ENCODE measurements at places on chromosomes 7 and 10.

DNA sequence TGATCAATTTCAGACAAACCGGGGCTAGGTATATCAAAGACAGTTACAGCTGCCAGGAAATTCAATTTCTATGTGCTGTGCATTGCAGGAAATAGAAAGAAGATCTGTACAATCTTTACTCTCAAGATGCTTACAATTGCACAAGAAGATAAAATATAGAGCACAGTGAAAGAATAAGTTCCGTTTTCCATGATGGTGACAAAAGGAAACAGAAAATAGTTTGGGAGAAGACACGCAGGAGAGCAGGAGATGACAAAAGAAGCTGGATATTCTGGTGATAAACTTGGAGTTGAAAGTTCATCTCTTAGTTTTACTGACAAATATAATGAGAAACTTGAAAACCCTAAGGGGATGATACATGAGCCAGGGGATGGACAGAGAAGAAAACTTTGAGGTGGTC, 646.0 kb downstream of the PARD3 start:
- DNase-seq, result no peak

DNA sequence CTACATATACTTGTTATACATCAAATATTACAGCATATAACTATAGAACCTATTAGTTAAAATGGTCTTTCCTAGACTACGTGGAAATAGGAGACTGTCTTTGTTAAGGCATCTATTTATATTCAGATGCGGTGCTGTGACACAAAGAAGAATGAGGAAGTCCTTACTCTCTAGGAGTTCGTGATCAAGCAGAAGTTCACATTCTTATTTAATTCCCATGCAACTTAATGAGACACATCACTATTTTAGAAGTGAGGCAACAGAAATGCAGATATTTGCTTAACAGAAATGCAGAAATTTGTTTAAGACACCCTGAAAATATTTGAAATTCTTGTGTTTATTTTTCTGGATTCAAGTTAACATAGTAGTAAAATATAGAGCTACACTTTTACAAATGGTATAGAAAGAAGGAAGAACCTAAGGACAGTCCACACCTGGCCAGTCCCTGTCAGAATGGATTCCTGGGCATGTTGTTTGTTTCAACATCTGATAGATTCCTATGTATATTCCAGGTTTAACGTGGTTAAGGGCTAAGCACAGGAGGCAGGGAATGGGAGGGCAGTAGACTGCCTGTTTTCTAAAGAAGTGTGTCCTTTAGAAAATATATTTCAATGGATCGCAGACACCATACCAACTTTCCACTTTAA, 70.6 kb upstream of the NXPH1 start:
- no peak for DNase-seq

GRCh38 chr7:93150200-93150835, 2.1 kb upstream of the SAMD9L start:
- peak; percentile 56 for DNase-seq

DNA sequence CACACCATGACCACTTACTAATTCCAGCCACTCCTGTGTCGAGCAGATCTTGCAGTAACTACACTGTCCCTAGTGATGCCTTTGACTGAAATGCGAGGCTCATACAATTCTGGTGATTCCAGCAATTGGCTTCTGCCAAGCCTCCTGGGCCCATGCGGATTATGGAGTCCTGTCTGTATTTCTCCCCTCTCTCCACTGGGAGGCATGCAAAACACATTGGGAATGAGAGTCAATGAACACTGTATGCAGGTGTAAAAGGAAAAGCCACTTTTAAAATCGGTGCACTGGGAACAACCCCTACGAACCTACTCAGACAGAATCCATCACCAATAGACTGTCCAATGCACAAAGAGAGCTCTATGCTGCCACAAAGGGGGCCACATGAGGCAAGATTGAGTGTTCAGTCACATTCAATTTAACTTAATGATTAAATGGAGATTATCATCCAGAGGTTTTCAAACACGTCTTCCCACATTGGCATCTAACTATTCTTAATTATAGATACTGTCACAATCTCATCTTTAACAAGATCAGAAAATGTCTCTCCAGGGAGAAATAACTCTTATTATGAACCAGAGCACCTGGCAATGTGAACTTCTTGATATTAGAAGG, 550.6 kb downstream of the GLRX3 start:
- DNase-seq, result no peak

DNA sequence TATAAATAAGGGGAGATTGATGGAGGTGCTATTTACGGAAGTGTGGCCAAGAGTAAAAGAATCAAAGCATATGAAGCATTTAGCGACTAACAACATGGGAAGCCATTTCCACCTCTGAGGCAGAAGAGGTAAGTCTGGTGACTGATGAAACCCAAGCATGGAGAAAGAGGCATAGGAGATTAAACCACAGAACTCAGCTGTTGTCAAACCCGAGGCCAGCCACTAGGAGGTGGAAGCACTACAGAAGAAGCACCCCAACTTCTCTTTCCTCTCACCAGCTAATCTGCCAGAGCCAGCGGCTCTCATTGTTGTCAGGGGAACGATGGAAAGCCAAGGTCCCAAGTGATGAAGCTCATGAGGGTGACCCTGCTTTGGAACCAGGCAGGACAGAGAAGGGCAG, 19.6 kb upstream of the CNTNAP2 start:
- no peak for DNase-seq

DNA sequence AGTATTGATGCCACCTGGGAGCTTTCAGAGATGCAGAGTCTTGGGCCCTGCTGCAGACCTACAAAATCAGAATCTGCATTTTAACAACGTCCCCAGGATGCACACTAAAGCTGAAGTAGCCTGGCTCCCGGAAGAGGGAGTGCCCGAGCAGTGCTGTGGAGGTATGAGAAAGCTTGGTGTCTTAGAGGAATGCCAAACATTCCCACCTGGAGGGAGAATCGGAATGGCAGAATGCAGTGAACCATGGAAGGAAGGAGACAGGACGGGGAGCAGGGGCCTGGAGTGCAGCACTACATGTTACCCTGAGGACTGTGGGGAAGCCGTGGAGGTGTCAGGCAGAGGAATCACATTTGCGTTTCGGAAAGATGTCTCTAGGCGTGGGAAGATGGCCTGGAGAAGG, 90.9 kb downstream of the AOAH start:
- no peak for DNase-seq

DNA sequence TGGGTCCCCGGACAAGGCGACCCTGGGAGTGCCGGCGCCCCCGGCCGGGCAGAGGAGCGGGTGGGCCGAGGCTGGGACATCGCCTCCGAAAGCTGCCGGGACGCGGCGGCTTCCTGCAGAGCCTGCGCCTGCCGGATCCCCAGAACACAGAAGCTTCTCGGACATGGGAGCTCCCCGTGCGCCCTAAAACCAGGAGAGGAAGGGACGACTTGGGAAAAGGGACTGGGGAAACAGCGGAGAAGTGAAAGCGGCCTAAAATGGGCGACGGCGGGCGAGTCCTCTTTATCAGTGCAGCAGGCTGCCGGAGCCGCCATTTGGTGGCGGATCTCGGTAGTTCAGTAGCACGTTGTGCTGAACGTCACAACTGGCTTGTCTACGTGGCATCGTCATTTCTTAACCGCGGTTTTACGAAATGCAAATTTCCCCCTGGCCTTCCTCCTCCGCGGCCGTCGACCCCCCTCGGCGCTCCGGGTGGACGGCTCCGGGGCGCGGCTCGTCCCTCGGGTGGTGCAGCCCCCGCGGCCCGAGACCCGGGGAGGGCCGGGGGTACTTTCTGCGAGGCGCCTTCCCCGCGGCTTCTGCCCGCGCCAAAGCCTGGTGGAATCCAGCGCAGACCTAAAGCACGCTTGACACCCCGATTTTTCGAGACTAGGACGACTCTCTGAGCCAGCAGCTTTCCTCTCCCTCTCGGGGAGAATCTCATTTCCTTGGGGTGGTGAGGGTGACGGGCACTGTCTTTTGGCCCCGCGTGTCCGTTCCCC, 9.9 kb upstream of the SPAG6 start:
- peak; percentile 48 for DNase-seq

DNA sequence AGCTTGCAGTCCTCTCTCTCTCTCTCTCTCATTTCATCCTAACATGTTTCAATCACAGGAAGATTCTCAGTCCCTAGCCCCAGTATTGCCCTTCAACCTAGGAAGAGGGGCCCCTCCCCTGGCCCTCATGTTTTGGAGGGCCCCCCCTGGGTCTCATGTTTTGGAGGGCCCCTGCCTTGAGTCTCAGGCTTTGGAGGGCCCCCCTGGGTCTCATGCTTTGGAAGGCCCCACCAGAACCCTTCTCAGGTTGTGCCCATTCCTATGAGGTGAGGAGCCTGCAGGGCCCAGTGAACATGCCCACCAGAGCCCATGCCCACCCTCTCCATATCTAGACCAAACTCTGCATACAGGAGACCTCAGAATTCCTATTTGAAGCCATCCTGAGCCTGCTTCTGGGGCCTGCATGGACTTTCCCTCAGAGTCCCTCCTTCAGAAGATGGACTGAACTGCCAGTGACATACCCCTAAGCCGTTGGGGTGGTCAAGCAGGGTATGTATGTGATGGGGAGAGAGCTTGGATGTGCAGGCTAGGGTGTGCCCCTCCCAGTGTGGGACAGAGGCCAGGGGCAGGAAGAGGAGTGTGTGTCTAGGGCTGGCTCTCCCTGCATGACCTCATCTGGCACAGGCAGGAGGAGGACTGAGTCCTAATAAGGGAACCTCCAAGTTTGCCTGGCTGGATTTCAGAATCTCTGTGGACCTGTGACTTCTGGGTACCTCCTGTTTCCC, 8.1 kb upstream of the VDAC2 start:
- DNase-seq, result peak; percentile 69

DNA sequence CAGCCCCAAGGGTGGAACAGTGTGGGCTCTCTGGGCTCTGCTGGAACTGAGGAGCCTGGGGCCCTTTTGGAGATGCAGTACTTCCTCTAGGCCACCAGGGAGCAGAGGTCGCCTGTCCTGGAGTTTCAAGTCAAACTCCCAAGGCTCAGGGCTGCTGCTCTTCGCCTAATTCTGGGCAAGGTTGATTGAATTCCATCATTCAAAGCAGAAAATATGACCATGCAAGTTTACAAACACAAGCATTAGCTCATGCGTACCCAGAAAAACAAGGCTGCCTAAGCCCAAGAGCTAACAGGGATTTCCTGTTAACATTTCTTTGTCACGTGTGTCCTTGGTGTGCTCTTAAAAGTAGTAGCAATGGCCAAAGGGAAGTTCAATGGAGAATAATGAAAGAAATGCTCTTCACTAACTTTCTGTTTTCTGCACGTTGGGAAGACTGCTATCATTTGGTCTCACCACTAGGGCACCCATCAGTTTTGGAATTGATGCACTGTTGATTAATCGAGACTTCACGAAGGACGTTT, 20.1 kb downstream of the LDB3 start:
- peak; percentile 74 for DNase-seq

DNA sequence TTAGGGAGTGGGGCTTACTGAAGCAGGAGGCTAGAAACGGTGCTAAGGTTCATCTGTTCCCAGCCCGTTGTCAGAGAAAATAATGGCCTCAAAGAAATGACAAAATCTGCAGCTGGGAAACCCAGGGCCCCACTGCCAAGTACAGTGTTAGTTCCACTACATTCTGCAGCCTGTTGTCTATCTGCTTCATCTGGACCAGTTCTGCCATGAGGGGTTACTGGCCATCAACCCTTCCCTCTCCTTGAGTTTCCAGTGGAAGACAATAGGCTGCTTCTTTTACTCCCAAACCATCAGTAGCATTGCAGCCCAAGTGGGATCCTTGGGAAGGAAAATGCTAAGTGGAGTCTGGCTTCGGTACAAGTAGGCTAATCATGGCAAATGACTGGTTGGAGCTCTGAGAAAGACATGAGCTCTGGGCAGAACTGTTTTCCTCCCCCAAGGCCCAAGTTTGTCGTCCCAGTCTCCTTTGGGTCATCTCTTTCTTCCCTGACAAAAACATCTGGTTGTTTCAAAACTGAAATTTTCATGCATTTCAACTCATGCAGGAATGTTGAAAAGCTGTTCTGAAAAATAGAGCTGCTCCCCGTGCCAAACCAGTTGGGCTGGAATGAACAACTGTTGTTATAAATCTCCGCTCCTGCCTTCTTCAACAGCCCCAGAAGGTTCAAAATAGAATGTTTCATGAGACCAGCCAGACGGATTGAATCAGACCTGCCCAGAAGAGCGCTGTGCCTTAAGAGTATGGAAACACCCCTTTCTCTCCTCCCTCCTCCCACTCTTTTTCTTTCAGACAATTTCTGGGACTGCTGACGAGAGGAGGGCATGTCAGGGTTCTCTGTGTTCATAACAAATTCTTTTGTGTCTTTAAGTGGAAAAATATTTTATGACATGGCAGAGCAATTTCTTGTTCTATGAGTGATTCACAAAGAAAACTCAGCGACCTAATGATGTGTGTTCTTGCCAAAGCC, 116.6 kb downstream of the RAB18 start:
- DNase-seq, result peak; percentile 97

- DNase-seq, result peak; percentile 86
Observed at GRCh38 chr10:52621635-52622079, 150.9 kb downstream of the MBL2 start.

DNA sequence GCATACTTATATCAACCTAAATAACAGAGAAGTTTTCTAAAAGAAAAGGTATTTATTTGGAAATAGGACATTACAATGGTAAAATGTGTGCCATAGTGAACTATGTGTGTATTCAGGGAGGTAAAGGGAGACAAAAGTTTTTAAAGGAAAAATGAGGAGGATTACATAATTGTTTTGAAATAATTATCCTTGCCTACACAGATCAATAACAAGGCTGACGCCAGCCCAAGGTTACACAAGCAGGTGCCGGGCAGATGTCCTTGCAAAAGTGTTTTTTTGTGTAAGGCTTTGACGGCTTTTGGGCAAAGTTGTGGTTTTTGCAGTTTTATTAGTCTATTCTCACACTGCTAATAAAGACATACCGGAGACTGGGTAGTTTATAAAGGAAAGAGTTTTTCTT, 22.7 kb upstream of the SLC35B4 start:
- DNase-seq, result no peak

GRCh38 chr10:102602272-102603045, 41.8 kb upstream of the TRIM8 start:
- DNase-seq, result peak; percentile 52

GRCh38 chr7:4934419-4935025, 24.5 kb downstream of the MMD2 start:
- no peak for DNase-seq

GRCh38 chr10:123011987-123012386, 3.2 kb downstream of the ACADSB start:
- no peak for DNase-seq

DNA sequence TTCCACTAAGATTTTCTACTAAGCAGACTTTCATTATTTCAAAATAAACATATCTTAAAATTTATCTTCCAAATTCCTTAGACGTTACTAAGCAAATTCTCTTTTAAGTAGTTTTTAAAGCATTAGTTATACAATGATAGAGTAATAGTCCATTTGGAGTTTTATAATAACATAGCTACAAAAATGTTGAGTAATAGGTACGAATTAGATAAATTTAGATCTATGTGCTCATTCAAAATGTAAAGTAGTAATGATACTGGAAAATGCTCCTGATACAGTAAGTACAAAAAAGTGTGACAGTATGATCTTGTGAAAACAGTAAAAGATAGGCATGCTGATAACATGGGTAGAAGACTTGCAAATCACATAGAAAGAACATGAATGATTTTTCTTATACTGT, 4.5 kb downstream of the DMTF1 start:
- DNase-seq, result no peak
